NAMALWA (cell line): ENCODE measurements at places on chromosomes 6 and 20.

GRCh38 chr6:144266091-144266649 lies 19.0 kb upstream of the UTRN start:
- no peak for DNase-seq

GRCh38 chr6:30983439-30983838 lies at the start of gene MUC21:
MUC21 (plus strand) TSS chr6:30983718; CDS start chr6:30983959, 241 bp downstream.
- no peak for DNase-seq

DNA sequence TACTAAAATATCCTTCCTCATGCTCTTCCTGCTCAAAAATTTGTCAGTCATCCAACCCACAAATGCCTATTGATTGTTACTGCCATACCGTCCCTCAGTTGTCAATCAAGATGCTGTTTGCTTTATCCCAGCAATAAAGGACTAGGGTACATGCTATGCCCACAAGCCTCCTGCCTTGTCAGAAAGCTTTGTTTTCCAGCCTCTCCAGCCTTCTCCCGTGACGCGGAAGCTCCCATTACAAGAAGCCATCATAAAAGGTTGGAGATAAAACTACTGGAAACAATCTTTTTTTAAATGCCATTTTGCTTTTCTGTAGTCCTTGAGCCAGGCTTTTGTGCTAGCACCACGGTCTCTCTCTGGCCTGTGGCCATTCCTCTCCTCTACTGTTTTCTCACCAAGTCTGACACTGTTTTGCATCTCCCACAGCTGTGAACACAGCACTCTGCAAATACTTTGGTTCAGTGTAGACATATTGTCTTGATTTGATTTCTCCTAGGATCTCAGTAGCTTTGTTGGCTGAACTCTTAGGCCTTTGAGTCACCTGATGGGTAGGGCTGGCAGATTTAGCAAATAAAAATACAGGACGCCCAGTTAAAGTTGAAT lies 495.7 kb upstream of the JARID2 start:
- no peak for DNase-seq

DNA sequence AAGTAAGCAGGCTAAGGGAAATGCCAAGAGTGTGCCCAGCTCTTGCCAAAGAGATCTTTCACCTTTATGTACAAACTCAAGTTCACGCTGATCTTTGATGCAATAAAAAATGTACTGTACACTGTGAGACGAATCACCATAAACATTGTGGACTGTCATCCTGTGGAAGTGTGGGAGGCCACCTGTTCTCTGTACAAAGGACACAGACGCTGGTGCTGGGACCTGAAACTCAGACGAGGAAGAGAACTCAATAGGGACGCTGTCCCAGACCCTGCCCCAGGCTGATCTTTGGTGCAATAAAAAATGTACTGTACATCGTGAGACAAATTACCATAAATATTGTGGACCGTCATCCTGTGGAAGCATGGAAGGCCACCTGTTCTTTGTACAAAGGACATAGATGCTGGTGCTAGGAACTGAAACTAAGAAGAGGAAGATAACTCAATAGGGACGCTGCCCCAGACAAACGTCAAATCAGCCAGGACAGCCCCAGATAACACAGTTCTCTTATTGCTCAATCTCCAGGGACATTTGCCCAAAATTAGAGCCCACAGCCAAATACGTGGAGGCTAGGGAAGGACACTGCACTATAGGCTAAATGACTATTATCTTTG lies 312.7 kb upstream of the SGK1 start:
- DNase-seq, result peak; percentile 46

GRCh38 chr6:143337201-143337949 lies 113.1 kb downstream of the ADAT2 start:
- DNase-seq, result peak; percentile 67

- DNase-seq, result peak; percentile 25
Measured at GRCh38 chr20:59933849-59934585, 580 bp upstream of the SYCP2 start.

GRCh38 chr6:11126876-11127275 lies 15.4 kb upstream of the ERVFRD-1 start:
- no peak for DNase-seq

DNA sequence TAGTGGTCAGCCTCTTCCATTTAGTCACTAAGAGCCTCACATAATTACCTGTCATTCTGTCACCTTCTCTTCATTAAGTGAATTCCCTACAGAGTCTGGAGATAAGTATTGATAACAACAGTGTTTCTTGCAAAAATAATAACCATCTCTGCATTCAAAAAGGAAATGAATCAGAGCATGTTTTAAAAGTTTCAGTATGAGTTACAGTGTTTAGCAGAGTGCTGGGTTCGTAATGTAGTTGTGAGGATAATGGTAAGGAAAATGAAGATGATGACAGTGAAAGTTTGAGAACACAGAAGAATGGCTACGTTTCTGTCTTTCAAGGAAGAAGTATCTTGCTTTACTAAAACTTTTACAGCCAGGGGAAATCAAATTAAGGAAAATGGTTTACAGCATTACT lies 31.3 kb downstream of the GPRC6A start:
- DNase-seq, result no peak

GRCh38 chr20:61753316-61753942 lies 312.3 kb downstream of the TAF4 start:
- no peak for DNase-seq

DNA sequence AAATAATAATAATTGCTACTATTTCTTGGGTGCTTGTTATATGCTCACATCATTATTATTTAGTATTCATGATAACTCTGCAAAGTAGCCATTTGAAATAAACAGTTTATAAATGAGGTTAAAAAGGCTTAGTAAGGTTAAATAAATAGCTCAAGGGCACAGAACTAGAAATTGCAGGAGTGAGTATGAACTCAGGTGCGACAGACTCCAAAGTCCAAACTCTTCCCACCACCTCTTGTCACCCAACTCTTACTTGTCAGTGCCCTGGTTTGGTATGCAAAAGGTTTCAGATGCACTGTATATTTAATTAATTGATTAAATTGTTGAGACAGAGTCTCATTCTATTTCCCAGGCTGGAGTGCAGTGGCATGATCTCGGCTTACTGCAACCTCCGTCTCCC lies 20.7 kb upstream of the CDC5L start:
- no peak for DNase-seq

DNA sequence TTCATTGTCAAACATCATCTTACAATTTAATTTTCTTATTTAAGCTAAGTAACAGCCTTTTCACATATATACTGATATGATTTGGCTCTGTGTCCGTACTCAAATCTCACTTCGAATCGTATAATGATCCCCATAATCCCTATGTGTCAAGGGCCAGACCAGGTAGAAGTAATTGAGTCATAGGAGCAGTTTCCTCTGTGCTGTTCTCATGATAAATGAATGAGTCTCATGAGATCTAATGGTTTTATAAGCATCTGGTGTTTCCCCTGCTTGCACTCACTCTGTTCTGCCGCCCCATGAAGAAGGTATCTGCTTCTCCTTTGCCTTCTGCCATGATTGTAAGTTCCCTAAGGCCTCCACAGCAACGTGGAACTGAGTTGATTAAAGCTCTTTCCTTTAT lies 25.1 kb upstream of the CMTR1 start:
- no peak for DNase-seq

GRCh38 chr6:133610227-133610840 lies 278.6 kb upstream of the TCF21 start:
- no peak for DNase-seq

DNA sequence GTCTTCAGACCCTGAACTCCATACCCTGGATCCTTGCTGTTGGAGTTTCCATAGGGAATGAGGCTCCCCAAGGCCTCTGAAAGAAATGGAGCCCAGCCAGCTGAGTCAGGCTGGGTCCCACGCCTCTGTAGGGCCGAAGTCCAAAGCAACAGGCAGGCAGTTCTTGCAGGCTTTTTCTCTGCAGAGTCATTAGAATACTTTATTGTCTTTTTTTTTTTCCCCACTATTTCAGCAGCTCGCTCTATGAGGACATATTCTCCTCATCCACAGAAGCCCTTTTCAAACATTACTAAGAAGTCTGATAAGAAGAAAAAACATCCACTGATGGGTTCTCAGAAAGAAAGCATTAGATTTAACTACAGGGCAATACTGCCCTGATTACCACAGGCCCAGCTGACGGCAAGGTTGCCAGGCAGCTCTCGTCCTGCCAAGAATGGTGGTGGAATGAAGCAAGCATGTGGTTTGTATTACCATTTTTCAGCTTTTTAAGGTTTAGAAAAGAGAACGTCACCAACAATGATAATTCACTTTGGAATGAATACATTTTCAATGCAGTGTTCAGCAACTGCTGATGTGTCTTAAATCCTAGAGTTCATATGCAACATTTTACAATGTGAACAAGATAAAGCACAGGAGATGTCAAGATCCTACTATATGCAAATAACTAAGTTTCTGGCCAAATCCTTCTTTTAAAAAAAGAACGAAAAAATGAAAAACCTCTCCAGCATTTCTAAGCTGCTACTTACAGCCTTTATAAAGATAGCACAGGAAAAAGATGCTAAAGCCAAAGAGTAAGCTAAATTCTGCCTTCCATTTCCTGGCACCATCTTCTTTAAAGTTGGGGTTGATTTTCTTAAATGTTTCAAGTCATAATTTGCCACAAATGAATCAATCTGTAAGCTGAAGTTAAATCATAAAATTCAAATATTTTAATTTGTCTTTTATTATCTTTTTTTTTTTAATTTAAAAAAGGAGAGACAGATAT lies 223.6 kb upstream of the CITED2 start:
- no peak for DNase-seq

GRCh38 chr6:22363714-22364239 lies 66.9 kb upstream of the PRL start:
- DNase-seq, result no peak

DNA sequence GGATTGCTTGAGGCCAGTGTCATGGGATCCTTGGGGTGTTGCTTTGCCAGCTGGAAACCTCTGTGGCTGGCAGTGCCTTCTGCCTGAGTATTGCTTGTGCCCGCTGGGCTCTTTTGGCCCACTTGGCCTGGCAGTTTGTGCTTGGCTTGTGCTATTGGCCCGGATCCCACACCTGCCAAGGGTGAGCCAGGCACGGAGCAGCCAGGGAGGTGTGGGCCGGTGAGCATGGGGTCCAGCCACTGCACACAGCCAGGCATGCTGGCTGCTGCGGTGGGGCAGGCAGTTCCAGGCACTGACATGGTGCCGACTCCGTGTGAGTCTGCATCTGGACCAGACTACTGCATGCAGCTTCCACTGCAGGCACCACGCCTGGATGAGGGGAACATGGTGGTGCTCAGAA lies 62.5 kb upstream of the SYNCRIP start:
- DNase-seq, result no peak

GRCh38 chr6:43122146-43122545 lies 46.0 kb downstream of the PTK7 start:
- no peak for DNase-seq

DNA sequence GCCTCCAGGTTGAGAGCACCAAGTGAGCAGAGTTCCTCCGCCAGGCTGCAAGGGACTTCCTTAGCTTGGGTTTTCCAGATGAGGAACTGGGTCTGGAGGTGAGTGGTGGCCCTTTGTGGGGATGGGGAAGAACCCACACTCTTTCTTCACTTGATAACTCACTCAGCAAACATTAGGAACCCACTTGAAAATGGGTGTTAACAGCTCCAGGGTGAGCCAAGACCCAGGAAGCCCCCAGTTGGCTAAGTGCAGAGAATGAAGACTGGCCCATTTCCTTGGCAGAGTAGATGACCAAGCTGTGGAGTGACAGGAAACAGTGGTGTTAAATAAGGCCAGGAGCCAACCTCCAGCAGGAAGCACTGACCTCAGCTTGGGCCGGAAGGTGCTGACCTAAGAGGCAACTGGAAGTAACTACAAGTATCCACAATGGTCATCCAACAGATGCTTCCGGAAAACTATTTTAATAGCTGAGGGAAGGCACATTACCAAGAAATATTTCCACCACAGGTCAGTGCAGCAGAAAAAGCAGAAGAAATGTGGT lies 22.7 kb downstream of the MRPL14 start:
- no peak for DNase-seq

GRCh38 chr6:118589186-118589585 lies 41.1 kb downstream of the PLN start:
- DNase-seq, result no peak

GRCh38 chr6:163844761-163845160 lies 430.2 kb downstream of the QKI start:
- DNase-seq, result no peak

- DNase-seq, result no peak
Measured at GRCh38 chr20:6579824-6580223, 187.7 kb upstream of the BMP2 start.

GRCh38 chr6:29295181-29295585 lies 6.3 kb upstream of the OR14J1 start:
- no peak for DNase-seq

- DNase-seq, result peak; percentile 55
Measured at GRCh38 chr20:13105864-13106457, 97.2 kb downstream of the SPTLC3 start.

GRCh38 chr20:47024461-47024937 lies 129.9 kb downstream of the EYA2 start:
- no peak for DNase-seq

DNA sequence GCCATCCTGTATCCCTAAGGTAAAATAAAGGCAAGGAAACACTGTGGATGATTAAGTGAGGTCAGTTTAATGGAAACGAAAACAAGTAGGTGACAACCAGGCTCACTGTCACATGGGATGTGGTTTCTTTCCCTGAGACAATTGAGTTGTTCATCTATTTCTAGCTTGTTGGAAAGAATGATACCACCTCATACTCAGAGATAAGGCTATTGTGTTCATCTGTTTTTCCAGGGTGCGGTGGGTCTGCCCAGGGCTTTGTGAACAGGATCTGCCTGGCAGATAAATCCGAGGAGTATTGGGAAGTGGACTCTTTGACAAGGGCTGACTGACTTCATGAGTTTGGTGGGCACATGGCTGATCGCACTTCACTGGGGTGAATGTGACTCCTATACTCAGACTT lies 80.8 kb upstream of the TIAM2 start:
- no peak for DNase-seq

DNA sequence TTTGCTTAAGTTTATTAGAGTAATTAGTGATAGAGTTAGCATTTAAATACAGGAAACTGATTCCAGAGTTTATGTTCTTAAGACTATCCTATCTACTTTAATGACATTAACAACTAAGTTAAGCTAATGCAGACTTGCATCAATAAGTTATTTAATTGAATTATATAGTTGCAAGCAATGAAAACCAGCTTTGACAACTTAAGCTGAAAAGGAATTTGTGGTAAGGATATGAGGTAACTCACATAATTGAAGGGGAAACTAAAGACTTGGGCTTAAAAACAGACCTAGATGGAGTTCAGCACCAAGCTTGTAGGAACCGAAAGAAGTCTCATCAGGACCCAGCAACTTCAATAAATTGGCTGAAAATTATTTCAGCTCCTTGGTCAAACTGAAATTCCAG lies 222.3 kb downstream of the IBTK start:
- no peak for DNase-seq

- DNase-seq, result no peak
Measured at GRCh38 chr6:36683656-36684446, 5.3 kb downstream of the CDKN1A start.

- no peak for DNase-seq
Measured at GRCh38 chr20:2745060-2745910, 52.7 kb downstream of the EBF4 start.

GRCh38 chr6:16450821-16451220 lies 212.4 kb downstream of the GMPR start:
- no peak for DNase-seq

- DNase-seq, result no peak
Measured at GRCh38 chr6:125868252-125868651, 77.5 kb downstream of the NCOA7 start.

- no peak for DNase-seq
Measured at GRCh38 chr6:150005761-150006651, 19.3 kb downstream of the RAET1L start.
